ENCODE measurements at places on chromosomes 1 and 21.

DNA sequence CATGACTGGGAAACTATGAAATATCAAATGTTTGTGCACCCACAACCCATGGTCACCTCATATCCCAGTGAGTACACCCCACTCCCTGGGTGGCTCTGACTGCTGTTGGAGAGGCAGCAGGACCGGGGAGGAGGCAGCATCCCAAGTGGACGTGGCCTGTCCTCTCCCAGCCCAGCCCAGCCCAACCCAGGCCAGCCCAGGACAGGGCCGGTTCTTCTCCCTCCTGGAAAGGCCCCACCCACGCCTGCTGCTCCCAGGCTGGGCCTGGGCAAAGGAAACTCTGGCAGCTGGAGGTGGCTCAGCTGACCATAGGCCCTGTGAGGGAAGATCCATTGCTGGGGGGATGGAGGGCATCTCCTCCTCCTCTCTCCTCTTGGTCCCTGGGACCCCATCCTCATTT, 19.1 kb downstream of the MATN1 start:
- DNase-seq = no peak

DNA sequence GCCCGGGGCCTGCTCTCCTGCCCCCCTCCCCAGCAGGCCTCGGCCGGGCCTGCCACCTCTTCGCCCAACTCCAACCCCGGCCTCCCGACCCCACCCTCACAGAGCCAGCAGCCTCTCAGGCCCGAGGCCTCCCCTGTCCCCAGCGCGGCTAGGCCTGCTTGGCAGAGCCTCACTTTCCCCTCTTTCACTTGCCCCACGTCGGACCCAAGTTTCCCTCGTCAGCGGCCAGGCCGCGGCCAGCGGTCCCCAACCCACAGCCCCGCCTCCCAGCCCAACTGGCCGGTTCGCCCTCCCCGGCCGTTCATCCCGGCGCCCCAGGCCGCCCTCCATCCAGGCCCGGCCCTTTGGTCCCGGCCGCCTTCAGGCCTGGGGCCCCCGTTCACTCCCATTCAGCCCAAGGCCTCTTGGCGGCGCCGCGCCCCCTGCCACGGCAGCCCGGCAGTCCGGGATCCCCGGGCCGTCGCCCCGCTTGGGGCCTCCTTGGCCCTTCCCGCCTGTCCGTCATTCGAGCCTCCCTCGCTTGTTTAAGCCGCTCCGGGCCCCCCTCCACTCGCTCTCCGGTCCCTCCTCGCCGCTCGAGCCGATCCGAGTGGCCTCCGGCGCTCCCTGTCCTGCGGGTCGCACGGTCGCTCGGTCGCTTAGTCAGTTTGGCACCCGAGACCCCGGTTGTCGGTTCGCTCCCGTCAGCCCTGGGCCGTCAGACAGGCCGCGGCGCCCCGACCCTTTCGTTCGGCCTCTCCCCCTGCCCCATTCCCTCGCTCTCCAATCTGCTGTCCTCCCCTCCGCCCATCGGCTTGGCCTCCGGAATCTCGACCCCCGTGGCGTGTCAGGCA, 1.4 kb downstream of the LRRC41 start:
- peak; percentile 40 for DNase-seq

GRCh38 chr1:181152892-181153633, 64.6 kb downstream of the IER5 start:
- DNase-seq = peak; percentile 31

GRCh38 chr1:63983391-63984256, 209.8 kb downstream of the ROR1 start:
- DNase-seq = no peak

DNA sequence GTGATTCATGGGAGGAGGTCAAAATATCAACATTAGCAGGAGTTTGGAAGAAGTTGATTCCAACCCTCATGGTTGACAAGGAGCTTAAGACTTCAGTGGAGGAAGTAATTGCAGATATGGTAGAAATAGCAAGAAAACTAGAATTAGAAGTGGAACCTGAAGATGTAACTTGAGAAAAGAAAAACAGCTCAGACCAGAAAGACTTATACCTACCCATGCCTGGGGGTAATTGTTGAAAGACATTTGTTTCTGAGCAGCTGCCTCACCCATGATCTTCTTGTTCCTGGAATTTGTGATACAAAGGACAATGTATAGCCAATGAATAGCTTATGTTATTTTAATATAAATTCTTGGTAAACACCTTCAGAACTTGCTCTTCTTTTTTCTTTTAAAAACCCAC, 128.6 kb downstream of the LRIG2 start:
- no peak for DNase-seq

GRCh38 chr1:86542631-86543030, 4.2 kb upstream of the CLCA4 start:
- DNase-seq = no peak

GRCh38 chr1:193183019-193183627, 3.3 kb downstream of the B3GALT2 start:
- DNase-seq = peak; percentile 14

GRCh38 chr1:67741736-67742135, 56.7 kb downstream of the GADD45A start:
- no peak for DNase-seq

- DNase-seq = no peak
These were observed 114.9 kb upstream of the SERTAD4 start for GRCh38 chr1:210117681-210118170.

- DNase-seq = no peak
These were observed 48.4 kb downstream of the NEK7 start for GRCh38 chr1:198205016-198205684.

GRCh38 chr21:33185852-33186251, 43.9 kb upstream of the IFNAR2 start:
- DNase-seq = no peak

DNA sequence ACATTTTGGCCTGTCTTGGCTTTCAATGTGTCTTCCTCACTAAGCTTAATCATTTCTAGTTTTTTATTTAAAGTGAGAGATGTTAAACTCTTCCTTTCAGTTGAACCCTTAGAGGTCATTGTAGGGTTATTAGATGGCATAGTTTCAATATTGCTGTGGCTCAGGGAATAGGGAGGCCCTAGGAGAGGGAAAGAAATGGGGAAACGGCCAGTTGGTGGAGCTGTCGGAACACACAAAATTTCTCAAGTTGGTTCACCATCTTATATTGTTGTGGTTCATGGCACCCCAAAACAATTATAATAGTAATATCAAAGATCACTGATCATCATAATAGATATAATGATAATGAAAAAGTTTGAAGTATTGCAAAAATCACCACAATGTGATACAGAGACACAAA, 31.4 kb upstream of the KAZN start:
- DNase-seq = peak; percentile 32

- DNase-seq = no peak
These were observed 30.1 kb downstream of the RHEX start for GRCh38 chr1:206082831-206083695.

GRCh38 chr1:14926818-14927575, 226.6 kb upstream of the TMEM51 start:
- DNase-seq = peak; percentile 11

GRCh38 chr1:223843934-223844786, 1.6 kb downstream of the TP53BP2 start:
- no peak for DNase-seq

DNA sequence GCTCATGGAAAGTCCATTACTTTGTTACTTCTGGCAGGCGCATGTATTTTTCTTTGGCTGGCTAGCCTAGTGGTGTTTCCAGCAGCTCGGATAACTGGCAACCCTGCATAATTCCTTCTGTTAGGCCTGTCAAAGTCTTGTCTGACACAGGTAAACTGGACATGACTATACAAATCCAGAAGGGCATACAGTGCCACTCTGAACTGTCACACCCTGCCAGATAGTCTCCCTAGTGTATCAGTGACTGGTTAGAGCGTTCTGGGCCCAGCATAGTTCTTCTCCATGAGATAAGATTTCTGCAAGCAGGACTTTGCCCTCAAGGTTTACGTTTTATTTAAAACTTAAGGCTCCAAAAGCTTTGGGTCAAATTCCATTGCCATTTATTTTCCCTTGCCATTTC, 177.7 kb upstream of the GORAB start:
- no peak for DNase-seq

DNA sequence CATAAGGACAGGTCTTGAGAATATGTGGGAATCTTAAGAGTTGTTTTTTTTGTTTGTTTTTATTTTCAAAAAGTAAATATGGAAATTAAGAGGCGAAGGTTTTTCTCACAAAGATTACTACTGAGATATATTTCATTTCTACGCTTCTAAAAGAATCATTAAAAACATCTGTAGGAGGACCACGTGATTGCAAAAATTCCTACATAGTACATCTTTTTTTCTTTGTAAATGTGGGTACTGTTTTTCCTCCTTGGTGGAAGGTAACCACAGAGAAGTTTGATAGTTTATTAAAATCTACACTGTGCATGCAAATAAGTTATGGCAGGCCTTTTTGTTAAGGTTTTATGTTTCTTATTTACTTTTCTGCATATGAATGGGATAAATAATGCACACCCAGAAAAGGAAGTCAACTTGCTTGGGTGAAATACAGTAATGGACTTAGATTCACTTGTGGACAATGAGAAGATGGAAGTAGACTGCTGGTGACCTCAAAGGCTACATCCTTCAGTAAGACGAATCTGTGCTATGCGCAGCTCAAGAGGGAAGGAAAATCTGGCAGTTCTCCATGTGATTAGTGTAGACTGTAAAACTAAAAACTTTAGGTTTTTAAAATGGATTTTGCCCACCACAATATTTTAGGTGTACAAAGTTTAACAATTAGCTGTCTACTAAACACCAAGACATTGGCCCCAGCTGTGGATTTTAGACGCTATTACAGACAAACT, 2.0 kb downstream of the AK5 start:
- DNase-seq = no peak

- no peak for DNase-seq
These were observed 23.2 kb downstream of the TRIT1 start for GRCh38 chr1:39859859-39860812.
